ENCODE measurements at places on chromosomes 2 and 18.
A peak's percentile ranks its signal among the peaks of the same experiment; 100 is the strongest.

- DNase-seq: peak; percentile 50
Measured at GRCh38 chr2:20378891-20379519, 28.4 kb upstream of the PUM2 start.

DNA sequence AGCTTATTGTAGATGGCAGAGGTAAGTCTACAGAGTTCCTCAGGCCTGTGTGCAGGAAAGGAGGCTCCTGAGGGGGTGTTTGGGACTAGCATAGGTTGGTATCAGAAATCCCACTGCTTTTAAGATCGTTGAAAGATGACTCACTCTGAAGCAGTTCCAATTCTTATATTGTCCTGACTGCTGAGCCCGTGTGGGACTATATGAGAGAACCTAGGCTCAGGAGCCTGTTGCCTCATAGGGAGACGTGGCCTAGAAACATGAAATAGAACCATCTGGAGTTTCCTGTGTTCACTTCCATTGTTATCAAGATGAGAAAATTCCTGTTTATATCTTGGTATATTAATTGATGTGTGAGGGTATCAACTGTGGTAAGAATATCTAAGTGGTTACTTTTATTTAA lies 5.7 kb downstream of the CCT7 start:
- no peak for DNase-seq

DNA sequence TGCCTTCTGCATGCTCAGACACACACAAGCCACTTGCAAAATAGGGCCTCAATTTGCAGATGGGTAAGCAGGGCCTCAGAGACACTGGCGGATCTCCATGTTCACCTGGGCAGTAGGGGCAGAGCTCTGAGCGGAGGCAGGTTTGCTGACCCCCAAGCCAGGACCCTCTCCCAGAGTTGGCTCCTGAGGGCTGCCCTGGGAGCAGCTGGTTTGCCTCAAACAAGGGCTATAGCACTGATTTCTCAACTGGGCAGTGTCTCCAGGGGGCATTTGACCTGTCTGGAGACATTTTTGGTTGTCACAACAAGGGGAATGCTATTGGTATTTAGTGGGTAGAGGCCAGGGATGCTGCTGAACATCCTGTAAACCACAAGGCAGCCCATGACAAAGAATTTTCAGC lies 11.6 kb downstream of the GLI2 start:
- no peak for DNase-seq

DNA sequence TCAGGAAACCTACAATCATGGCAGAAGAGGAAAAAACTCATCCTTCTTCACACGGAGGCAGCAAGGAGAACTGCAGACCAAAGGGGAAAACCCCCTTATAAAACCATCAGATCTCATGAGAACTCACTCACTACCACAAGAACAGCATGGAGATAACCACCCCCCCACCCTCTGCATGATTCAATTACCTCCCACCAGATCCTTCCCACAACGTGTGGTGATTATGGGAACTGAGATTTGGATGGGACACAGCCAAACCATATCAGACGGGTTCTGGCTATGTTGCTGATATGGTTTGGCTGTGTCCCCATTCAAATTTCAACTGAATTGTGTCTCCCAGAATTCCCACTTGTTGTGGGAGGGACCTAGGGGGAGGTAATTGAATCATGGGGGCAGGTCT lies 28.7 kb upstream of the CCDC150 start:
- DNase-seq: peak; percentile 8

DNA sequence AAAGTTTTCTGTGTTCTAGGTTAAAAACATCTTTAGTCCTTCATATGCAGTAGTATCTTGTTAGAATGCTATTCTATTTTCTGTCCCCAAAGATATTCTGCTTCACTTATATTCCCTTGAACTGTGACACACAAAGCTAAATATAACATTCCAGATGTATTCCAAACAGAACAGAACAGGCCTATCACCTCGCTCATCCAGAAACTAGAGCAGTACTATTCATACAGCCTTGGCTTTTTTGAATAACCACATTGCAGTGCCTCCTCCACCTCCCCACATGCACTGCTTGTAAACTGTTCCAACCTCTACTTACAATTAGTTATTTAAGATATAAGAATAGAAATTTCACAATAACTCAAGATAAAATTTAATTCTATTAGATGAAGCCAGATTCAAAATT lies 196.8 kb downstream of the EXOC6B start:
- DNase-seq: no peak

DNA sequence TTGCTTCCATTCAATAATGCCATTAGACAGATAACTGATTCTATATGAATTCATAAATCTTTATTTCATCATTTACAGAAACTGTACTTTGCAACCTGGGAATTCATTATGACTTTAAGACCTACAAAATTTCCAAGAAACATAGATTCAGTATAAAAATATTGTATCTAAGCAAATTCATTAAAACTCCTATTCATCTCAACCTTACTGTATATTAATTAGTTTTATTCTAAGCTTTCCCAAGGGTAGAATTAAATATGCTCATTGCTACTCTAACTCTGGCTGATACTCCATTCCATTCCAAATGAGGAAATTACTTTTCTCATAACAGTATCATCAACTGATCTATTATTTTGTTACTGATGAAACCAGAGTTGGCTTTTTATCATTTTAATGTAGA lies 473.0 kb upstream of the LRRTM4 start:
- no peak for DNase-seq

DNA sequence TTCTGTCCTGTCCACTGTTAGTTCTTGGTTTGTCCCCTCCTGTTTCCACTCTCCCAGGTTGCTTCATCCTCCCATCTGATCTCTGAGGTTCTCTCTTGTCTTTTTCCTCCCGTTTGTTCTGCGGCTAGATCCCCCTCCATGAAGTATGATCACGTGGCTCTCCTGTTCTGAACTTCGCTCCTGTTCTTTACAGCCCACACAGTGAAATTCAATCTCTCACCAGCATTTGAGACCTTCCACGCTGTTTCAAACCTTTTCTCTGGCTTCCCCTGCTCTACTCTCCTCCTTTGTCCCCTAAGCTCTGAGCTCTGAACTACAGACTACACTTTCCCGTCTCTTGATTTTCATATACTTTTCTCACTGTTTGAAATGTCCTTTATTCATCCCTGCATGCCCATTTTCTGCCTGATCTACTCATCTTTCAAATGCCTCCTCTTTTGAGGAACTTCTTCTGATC lies 83.5 kb downstream of the OSBPL6 start:
- DNase-seq: no peak

DNA sequence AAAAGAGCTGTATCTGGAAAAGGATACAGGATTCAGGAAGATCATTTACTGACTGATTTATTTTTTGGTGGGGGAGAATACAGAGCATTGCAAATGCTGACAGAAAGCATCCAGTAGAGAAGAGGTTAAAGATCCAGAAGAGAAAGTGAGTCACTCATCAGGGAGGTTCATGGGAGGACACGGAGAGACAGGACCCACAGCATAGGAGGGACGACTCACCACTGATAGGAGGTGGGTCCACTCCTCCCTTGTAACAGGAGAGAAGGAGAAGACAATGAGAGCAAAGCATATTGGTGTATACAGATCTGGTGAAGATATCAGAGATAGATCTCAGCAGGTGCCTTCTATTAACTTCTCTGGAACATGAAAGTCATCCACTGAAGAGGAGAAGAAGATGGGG lies 142.4 kb upstream of the AQP4 start:
- no peak for DNase-seq

- DNase-seq: no peak
Measured at GRCh38 chr2:170214309-170214948, 36.5 kb downstream of the MYO3B start.

GRCh38 chr2:118838741-118839455 lies 8.6 kb downstream of the EN1 start:
- DNase-seq: no peak

GRCh38 chr2:219619235-219619634 lies 8.2 kb upstream of the SLC4A3 start:
- DNase-seq: no peak

- no peak for DNase-seq
Measured at GRCh38 chr2:241083091-241083415, 19.0 kb downstream of the MTERF4 start.

DNA sequence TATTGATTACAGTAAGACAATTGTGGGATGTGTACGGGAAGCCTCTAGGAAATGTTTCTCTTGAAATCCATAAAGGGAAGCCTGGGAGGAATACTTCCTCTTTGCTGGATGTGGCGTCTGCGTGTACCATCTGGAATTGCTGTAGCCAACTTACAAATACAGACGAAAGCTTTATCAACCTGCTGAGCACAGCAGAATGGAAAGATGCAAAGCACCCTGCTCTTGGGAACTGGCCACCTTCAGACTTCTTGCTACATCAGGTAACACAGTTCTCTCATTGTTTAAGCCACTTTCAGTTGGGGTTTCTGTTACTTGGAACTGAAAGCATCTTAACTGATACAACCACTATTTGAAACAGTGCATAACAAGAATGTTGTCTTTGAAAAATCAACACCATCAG lies 213.8 kb downstream of the HRH4 start:
- no peak for DNase-seq

- no peak for DNase-seq
Measured at GRCh38 chr18:55918444-55918843, 330.5 kb upstream of the TCF4 start.

- no peak for DNase-seq
Measured at GRCh38 chr2:215535741-215536140, 99.9 kb upstream of the FN1 start.

GRCh38 chr2:182360663-182361260 lies 66.1 kb downstream of the PDE1A start:
- DNase-seq: no peak

DNA sequence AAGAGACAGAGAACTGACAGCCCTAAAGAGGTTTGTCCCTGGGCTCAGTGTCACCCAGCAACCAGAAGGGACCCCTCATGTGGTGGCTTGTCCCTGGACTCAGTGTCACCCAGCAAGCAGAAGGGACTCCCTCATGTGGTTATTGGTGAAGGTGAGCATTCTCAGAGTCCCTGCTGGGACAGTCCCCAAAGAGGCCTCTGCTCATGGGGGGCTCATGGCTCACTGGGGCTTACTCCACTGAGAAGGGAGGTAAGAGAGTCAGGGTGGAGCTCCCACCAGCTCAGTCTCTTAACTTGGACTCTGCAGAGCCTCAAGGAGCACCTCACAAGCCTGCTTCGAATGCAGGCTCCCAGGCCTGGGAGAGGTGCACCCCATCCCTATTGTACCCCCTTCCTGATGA lies 145.2 kb upstream of the COPS8 start:
- DNase-seq: no peak

DNA sequence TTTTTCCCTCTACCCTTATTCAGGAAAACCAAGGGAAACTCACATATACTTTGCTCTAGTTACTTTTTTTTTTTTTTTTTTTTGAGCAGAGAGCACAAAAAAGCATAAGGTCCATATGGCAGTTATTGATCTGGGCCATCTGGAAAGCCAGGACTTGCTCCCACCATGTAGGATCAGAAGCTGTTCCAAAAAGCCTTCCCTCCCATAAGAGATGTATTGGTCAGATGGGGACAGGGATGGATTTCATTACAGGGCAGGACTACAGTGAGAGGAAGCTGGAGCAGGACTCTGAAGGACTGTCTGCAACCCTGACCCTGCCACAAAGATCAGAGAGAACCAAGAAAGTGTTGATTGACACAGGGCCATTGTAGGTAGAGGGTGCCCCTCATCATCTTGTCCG lies 57.3 kb downstream of the NRP2 start:
- DNase-seq: no peak

GRCh38 chr2:217551252-217551899 lies 451.4 kb downstream of the TNS1 start:
- DNase-seq: no peak

GRCh38 chr18:74597662-74598349 lies at the start of gene ZNF407:
Gene ZNF407 (plus strand): TSS chr18:74597870. CDS start chr18:74631020, 33,150 bp downstream.
- DNase-seq: peak; percentile 90

DNA sequence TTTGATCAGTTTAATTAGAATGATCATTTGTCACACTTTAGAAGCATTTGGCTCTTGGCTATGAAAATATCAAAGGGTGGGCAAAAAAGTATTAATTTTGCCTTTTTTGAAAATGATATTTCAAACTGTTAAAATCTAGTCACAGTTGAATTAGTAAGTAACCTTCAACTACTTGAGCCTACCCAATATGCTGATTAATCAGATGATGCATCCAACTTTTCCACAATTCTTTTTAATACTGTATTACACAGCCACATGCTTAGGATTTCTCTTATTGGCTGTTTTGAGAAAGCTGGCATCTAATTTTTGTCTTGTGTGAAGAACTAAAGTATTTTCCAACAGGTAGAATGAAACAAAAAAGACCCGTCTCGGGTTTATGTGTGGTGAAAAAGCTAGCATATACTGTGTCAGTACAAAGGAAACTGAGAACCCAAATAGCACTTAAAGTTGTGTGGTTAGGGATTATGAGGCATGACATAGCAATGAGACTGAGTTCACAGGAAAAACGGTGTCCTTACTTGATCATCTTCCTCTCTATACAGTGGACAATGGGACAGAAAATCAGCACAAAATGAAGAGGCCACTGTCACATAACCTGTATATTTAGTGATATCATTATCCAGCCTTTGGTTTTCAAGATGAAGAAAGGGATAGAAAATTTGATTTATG lies 11.7 kb downstream of the OSBPL6 start:
- DNase-seq: no peak

DNA sequence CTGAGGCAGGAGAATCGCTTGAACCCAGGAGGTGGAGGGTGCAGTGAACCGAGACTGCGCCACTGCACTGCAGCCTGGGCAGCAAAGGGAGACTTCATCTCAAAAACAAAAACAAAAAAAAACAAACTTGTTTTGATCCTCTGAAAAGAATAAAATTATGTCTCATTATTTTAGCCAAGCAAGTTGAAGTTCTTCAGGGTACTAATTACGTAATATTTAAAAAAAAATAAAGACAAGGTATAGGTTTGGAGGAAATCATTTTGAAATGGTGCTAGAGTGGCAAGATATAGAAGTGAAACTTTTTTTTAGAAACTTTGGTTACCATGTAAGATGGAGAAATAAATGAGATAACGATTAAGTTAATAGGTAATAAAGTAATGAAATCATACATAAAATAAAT lies 54.4 kb upstream of the TMEM247 start:
- DNase-seq: no peak

DNA sequence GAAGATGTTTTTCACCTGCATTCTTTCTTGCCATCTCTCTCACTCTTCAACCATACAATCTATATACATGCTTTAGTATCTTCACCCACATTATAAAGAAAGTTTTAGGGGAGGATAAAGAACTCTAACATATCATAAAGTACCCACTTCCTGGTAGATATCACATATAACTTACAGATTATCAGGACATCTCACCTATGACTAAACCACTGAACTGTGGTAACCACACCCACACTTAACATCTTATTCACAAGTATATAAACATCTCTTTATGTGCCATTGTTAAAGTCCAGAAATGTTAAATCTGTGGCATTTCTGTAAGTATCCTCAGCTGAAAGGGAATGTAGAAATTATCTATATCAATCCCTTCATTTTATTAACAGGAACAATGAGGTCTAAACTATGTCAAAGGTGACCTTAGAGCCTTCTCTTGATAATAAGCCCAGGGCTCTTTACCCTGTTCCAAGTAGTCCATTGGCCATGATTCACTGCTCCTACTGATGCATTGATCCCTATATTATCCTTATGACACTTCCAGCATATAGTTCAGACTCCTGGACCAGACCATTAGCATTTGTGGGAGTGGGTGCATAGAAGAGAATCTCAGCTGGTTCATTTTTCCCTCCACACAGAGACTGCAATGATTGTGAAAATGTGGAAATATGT lies 182.4 kb downstream of the SUCLG1 start:
- no peak for DNase-seq

GRCh38 chr2:47251404-47251675 lies 96.2 kb upstream of the STPG4 start:
- DNase-seq: no peak
